ENCODE measurements at places on chromosomes 11 and 22.
A peak's percentile ranks its signal among the peaks of the same experiment; 100 is the strongest.

GRCh38 chr11:9367551-9367950 lies 16.9 kb upstream of the IPO7 start:
- peaks cover 9% of the 10 kb centered on the region for H3K27me3 ChIP-seq
- peaks cover 8% of the 10 kb centered on the region for H3K4me1 ChIP-seq
- H3K4me3 ChIP-seq, result no peak overlapping the region

DNA sequence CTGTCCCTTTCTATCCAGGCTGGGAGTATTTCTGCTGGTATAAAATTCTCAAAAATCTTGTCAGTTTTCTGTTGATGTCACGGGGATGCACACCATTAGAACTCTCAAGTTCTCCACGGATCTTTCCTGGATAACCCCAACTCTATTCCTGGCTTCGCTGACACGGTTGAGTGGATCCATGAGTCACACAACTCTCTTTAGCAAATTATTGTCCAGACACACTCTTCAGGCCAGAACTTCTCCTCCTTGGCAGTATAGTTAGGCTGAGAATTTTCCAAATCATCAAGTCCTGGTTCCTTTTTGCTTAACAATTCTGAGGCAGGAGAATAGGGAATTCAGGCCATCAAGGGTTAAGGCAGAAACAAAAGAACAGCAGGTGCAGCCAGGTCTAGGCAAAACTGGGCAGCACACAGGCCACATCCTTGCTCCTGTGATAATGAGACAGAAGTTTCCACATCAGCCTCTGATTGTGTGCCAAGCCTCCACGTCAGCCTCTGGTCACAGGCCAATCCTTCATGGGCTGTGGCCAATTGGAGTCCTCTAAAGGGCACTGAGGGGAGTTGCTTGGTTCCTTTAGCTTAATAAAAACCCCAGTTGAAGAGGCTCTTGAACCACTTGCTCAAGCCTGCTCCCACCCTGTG lies 5.7 kb upstream of the ACAT1 start:
- no peaks in the 10 kb centered on the region for H3K27me3 ChIP-seq
- H3K4me1 ChIP-seq, result no peaks in the 10 kb centered on the region
- peaks cover 7% of the 10 kb centered on the region for H3K36me3 ChIP-seq
- H3K27ac ChIP-seq, result peak overlapping the region; percentile 75
- no peak overlapping the region for H3K4me3 ChIP-seq

- peak; percentile 71 for DNase-seq
- peaks cover 33% of the 10 kb centered on the region for H3K4me1 ChIP-seq
- H3K4me3 ChIP-seq, result no peak overlapping the region
- H3K36me3 ChIP-seq, result no peaks in the 10 kb centered on the region
Observed at GRCh38 chr11:60334005-60334620, 7.1 kb downstream of the MS4A6E start.

GRCh38 chr11:102361086-102362031 lies 14.3 kb downstream of the BIRC2 start:
- H3K4me3 ChIP-seq, result no peak overlapping the region
- peaks cover 74% of the 10 kb centered on the region for H3K36me3 ChIP-seq
- no peak overlapping the region for H3K27ac ChIP-seq
- DNase-seq, result no peak
- no peaks in the 10 kb centered on the region for H3K27me3 ChIP-seq
- peaks cover 38% of the 10 kb centered on the region for H3K4me1 ChIP-seq

DNA sequence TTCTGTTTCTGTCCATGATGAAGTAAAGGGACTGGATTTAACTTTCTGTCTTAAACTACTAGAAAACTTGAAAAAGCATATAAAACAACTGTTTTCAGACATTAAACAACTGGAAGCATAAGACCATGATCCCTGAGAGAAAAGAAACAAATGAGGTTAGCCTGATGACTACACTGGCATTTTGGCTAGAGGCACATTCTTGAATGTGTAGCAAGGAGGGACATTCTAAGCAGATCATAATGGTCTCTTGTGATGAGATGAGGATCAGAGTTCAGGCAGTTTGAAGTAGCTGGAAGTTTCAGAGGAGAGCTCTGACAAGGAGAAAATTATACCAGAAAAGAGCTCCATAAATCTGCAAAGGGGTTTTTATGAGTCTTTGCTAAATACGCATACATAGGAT lies 75.4 kb downstream of the AASDHPPT start:
- no peak overlapping the region for H3K4me3 ChIP-seq
- H3K4me1 ChIP-seq, result no peaks in the 10 kb centered on the region
- H3K27me3 ChIP-seq, result no peaks in the 10 kb centered on the region
- no peaks in the 10 kb centered on the region for H3K36me3 ChIP-seq
- no peak overlapping the region for H3K27ac ChIP-seq
- no peak for DNase-seq

DNA sequence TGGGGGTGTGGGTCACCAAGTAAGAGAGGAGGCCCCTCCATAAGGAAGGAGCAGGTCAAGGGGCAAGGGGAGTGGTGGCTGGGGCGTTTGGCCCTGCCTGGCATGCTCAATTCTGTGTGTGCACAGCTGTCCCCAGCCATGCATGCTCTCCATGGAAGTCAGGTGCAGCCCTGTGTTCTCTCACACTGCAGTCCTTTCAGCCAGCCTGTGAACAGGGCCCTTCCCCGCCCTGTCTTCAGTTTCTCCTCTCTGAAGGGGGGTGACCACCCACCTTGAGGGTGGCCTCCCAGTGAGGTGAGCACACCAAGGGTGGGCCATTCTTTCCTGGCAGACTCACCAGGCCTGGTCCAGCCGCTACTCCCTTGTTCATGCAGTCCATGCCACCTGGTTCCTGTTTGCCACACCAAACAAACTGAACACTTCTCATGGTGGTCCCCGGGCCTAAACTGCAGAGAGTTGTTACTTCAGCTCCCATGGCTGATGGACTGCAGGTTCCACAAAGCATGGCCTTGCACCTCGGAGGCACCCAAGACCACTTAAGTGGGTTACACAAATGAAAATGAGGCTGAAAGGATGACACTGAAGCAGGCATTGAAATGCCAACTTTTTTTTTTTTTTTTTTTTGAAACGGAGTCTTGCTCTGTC lies 1.7 kb upstream of the CHCHD10 start:
- peak; percentile 18 for DNase-seq
- no peaks in the 10 kb centered on the region for H3K27me3 ChIP-seq
- H3K27ac ChIP-seq, result peak overlapping the region; percentile 79
- peak overlapping the region; percentile 96 for H3K4me3 ChIP-seq
- H3K4me1 ChIP-seq, result peaks cover 77% of the 10 kb centered on the region

GRCh38 chr22:45303181-45303580 lies 6.6 kb upstream of the FAM118A start:
- peaks cover 5% of the 10 kb centered on the region for H3K4me1 ChIP-seq
- no peaks in the 10 kb centered on the region for H3K27me3 ChIP-seq
- H3K36me3 ChIP-seq, result no peaks in the 10 kb centered on the region
- no peak for DNase-seq

GRCh38 chr11:44597358-44598012 lies 32.0 kb downstream of the CD82 start:
- H3K4me3 ChIP-seq, result peak overlapping the region; percentile 50
- peaks cover 99% of the 10 kb centered on the region for H3K4me1 ChIP-seq
- H3K27me3 ChIP-seq, result no peaks in the 10 kb centered on the region
- no peak for DNase-seq

- DNase-seq, result peak; percentile 47
- H3K4me3 ChIP-seq, result no peak overlapping the region
- H3K27me3 ChIP-seq, result peaks cover 10% of the 10 kb centered on the region
- H3K4me1 ChIP-seq, result peaks cover 7% of the 10 kb centered on the region
- no peaks in the 10 kb centered on the region for H3K36me3 ChIP-seq
Observed at GRCh38 chr11:122628810-122629555, 26.5 kb upstream of the UBASH3B start.

DNA sequence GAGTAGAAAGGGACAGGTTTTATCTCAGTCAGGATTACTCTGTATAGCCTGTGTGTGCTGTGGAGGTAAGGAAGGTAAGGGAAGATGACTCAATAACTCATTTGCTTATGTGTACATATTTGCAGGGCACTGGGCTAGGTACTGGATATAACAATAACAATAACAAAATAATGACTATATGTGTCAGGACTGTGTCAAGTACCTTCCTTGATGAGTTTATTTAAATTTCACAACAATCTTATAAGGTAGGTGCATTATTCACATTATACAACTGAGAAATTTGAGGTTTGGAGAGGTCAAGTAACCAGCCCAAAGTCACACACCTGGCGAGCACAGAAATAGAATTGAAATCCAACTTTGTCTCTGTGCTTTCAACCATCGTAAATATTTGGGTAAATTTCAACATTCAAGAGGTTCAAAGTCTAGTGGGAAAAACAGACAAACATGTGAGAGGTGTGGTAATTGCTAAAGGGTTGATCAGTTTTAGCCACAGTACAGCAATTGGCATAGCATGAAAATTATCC lies 131.8 kb downstream of the APIP start:
- H3K27me3 ChIP-seq, result peaks cover 21% of the 10 kb centered on the region
- DNase-seq, result no peak
- H3K36me3 ChIP-seq, result no peaks in the 10 kb centered on the region
- H3K27ac ChIP-seq, result no peak overlapping the region
- H3K4me3 ChIP-seq, result no peak overlapping the region

DNA sequence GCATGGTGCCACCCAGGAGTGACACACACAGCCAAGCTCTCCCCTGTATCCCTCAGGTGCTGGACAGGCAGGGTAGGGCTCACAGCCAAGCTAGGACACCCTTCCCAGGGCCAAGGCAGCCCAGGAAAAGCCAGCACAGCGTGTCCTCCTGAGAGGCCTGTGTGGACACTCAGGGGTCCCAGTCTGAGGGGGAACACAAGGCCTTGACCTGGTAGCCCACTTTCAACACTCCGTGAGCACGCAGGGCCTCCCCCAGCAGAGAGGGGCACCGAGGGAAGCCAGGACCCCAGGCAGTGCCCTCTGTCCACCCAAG lies 24.9 kb downstream of the OSBPL5 start:
- H3K36me3 ChIP-seq, result no peaks in the 10 kb centered on the region
- no peak for DNase-seq
- H3K27ac ChIP-seq, result no peak overlapping the region
- H3K4me3 ChIP-seq, result no peak overlapping the region

DNA sequence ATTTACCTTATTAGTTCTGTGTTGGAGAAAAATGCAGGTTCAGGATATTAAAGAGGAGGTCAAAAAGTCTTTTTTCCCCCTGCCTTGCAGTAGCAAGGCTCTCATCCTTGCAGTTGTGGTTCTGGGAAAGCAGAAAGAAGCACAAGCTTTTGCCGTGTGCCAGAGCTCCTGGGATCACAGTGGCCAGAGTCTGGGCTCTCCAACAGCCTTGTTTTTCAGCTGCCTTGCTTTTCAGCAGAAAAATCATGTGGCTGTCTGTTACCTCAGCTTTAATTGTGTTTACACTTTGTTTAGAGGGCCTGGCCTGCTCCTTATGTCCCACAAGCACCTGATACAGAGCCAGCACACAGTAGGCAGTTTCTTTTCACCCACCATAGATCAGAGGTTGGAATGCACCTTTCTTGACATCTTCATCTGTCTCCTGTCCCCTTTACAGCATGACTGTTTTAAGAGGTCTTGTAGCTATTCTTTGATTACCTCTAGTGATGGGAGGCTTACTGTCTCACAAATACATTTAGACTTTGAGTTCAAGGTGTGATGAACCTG lies 67.5 kb downstream of the TEAD1 start:
- no peaks in the 10 kb centered on the region for H3K4me1 ChIP-seq
- H3K27ac ChIP-seq, result no peak overlapping the region
- no peaks in the 10 kb centered on the region for H3K36me3 ChIP-seq
- DNase-seq, result no peak
- peaks cover 9% of the 10 kb centered on the region for H3K27me3 ChIP-seq

DNA sequence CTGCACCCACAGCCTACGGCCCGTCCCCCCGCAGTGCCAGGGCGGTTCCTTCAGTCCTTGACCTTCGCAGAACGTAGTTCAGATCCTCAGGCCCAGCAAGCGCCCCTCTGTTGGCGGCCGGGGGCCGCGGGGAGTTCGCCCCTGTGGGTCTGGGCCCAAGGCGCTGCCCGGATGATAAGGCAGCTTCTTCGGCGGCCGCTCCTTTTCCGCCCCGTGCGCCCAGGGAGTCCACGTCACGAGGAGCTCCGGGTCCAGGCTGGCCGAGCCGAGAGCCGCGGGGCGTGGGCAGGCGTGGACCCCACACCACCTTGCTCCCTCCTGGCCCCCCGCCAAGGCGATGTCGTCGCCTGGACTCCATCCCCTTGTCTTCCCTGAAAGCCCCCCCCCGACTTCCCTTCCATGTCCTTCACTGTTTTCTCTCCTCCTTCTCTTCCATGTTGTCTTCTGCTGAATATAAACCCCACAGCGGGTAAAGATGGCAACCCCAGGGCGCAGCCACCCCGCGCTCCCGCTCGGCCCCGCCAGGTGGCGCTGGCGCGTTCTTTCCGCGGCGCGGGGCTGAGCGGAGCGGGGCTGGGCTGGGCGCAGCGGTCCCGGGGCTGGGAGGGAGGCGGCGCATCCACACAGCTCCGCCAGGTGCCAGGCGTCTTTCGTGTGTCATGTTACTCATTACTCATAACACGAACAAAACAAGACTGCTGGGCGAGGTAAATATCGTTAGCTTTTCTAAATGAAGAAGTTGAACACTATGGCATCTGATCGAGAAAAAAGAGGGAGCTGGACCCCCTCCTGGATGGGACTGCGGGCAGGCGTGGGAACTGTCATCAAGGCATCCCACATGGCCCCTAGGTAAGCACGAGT lies 321.0 kb downstream of the NTM start:
- no peak overlapping the region for H3K27ac ChIP-seq
- H3K4me1 ChIP-seq, result peaks cover 7% of the 10 kb centered on the region
- H3K4me3 ChIP-seq, result no peak overlapping the region
- no peaks in the 10 kb centered on the region for H3K36me3 ChIP-seq
- DNase-seq, result no peak

GRCh38 chr11:32659672-32660071 lies 76.0 kb downstream of the EIF3M start:
- H3K27me3 ChIP-seq, result peaks cover 13% of the 10 kb centered on the region
- no peaks in the 10 kb centered on the region for H3K36me3 ChIP-seq
- H3K27ac ChIP-seq, result no peak overlapping the region
- H3K4me3 ChIP-seq, result no peak overlapping the region
- H3K4me1 ChIP-seq, result no peaks in the 10 kb centered on the region
- DNase-seq, result no peak

DNA sequence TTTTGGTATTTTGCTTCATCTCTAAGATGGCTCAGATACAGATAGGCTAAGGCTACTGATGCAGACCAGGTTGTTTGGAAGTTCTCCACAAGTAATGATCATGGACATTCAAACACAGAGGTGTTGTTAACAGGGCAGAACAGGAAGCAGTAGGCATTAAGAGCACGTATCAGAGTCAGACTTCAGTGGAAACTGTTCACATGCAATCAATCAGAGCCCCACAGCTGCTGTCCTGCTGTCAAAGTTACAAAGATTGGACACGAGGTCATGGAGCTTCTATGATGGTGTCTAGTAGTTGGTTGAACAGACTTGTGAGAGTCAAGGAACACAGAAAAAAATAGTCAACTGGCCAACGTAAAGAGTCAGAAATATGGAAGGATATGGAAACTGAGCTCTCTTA lies 19.8 kb downstream of the OR10D3 start:
- peaks cover 4% of the 10 kb centered on the region for H3K27me3 ChIP-seq
- H3K4me1 ChIP-seq, result no peaks in the 10 kb centered on the region
- no peaks in the 10 kb centered on the region for H3K36me3 ChIP-seq
- H3K4me3 ChIP-seq, result no peak overlapping the region
- DNase-seq, result no peak
- H3K27ac ChIP-seq, result no peak overlapping the region

- peaks cover 21% of the 10 kb centered on the region for H3K4me1 ChIP-seq
- H3K27ac ChIP-seq, result peak overlapping the region; percentile 95
- H3K4me3 ChIP-seq, result peak overlapping the region; percentile 97
- no peaks in the 10 kb centered on the region for H3K27me3 ChIP-seq
Observed at GRCh38 chr22:45162531-45162930, 1.2 kb upstream of the NUP50 start.

Data from stimulated activated naive B cell treated with anti-CD40 and anti-IgM and Interleukin-4, amounts not matched to agents 10 μg/mL and 1 μg/mL and 100 μg/mL, for 72 hours (primary cell).